Putamen (tissue), 1 donor: ENCODE measurements at places on chromosomes 5 and 9.

DNA sequence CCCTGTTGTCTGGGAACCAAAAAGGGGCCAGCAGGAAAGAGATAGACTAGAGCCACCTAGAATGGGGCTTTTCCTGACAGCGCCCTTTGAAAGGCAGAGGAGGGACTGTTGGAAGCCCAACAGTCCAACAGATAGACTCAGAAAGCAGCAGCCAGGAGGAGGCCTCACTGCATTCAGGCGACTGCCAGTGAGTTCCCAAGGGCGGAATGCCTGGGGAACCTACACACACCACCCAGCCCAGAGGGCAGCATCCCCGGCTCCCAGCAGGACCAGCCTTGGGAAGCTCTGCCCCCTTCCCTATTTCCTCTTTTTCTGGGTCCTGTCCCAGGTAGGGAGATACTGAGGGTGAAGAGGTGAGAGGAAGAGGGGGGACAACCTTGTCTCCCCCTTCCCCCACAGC is 192.4 kb upstream of the KLF4 start:
- no peak for DNase-seq

DNA sequence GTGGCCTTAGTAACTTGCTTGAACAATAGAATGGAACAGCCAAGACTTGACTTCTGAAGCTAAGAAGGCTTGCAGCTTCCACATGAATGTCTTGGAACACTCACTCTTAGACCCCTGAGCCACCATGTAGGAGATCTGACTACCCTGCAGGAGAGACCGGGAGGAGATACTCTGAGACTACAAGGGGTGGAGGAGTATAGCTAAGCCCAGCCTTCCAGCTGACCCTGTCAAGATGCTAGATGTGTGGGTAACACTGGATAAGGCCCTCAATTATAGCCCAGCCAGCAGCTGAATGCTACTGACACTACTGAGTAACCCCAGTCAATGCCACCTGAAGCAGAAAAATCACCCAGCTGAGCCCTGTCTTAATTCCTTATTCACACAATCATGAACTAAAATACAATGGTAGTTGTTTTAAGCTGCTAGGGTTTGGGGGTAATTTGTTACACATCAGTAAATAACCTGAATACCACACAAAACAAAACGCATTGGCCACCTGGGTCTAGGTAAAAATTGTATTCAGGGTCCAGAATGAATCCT is 180.9 kb downstream of the FSTL4 start:
- DNase-seq: no peak

DNA sequence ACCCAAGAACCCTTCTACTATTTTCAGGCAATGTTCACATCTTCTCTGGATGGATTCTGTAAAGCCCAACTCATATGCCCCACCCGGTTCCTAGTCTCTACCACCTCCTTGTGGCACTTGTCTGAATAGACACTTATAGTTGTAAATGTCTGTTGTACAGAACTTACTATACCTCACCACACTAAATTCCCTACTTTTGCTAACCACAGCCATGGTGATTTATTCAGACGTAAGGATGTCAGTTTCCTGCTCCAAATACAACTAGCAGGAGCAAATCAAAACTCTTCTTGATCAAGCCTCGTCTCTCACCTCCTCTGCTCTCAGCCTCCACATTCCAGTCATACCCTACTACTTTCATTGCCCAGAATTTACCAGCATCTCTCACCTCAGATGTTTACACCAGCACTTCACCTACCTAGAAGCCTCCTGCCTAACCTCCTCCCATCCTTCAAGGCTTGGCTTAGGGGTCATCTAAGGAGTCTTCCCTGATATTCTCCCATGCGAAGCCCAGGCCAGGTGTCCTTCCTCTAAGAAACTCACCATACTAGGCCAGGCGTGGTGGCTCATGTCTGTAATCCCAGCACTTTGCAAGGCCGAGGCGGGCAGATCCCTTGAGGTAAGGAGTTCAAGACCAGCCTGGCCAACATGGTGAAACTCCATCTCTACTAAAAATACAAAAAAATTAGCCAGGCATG is 75.5 kb downstream of the MAPKAP1 start:
- DNase-seq: no peak

DNA sequence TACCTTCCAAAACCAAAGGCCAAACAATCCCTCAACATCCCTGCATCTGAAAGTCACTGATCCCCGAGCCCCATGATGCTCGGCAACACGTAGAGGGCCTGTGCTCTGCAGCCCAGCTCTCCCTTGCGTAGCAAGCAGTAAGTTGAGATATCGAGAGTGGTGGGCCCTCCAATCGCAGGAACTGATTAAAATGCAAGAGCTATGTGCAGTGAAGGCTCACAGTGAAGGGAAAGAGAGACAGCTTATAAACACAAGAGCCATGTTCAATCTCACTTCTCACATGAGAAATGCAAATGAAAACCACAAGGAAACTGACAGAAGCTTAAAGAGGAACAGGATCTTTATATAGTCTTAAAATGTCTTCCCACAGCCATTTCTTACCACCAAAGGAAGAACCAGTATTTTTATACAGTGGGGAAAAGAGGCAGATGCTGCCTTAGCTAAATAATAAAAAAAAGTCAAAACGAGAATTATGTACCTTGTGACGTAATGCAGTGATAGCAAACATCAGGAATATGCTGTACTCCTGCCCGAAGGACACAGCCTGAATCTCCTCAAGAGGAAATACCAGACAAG is 24.6 kb downstream of the TTF1 start:
- DNase-seq: no peak

DNA sequence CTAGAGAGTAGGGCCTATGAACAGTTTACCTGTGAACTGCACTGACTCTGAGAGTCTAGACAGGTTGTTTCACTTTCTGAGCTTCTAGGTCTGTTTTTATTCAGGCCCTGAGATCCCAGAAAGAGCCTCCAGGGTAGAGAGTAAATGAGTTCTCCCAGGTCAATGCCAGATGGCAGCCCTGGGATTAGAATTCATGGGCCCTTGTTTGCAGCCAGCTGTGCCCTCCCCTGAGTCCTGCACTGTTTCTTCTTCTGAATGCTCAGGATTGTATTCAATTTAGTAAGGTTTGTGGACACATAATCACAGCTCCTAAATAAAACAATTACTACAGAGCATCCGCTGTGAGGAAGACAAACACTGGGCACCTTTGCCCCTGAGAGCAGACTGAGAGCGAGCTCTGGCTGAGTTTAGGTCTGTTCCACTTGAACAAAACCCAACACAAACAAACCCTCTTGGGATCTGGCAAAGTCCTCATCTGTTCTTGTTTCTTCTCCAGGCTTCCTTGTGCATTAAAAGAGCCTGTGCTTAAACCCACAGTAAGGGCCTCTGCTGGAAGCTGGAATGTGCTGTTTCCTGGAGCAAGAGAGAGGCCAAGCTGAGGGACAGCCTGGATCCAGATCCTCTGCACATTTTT is 29.9 kb downstream of the FAM219A start:
- DNase-seq: peak; percentile 22
